ENCODE measurements at places on chromosomes 7 and 10.

DNA sequence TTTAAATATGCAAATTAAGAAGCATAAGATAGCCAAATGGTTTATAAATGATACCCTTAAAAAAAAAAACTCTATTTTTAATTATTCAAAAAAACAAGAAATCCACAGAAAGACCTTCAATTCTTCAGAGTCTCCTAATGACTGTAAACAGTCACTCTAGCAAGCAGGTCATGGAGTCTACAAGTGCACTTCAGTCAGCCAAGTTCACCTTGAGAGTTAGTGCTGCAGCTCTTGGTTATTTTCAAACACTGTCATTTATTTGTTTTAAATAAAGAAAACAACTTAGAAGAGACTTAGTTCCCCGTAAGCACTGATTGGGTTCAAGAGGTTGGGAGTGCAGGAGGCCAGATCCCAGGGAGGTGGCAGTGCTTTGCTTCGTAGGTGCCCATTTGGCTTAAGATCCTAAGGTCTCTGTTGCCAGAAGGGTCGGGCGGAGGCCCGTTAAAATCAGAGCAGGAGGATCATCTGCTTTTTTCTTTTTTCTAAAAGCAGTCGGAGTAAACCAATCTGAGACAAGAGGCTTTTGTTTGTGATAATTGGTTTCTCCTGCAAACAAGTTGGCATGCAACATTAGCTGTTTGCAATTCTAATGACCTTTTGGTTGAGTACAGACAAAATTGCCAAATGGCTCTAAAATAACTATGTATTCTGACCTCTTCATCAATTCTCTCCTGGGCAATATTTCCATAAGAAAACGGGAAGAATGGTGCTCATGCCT, 86.4 kb upstream of the ELMO1 start:
- no peak for DNase-seq

- DNase-seq = no peak
Observed at GRCh38 chr10:31744025-31744424, 184.6 kb downstream of the ARHGAP12 start.

- DNase-seq = no peak
Observed at GRCh38 chr10:1184541-1185430, 128.6 kb downstream of the WDR37 start.

DNA sequence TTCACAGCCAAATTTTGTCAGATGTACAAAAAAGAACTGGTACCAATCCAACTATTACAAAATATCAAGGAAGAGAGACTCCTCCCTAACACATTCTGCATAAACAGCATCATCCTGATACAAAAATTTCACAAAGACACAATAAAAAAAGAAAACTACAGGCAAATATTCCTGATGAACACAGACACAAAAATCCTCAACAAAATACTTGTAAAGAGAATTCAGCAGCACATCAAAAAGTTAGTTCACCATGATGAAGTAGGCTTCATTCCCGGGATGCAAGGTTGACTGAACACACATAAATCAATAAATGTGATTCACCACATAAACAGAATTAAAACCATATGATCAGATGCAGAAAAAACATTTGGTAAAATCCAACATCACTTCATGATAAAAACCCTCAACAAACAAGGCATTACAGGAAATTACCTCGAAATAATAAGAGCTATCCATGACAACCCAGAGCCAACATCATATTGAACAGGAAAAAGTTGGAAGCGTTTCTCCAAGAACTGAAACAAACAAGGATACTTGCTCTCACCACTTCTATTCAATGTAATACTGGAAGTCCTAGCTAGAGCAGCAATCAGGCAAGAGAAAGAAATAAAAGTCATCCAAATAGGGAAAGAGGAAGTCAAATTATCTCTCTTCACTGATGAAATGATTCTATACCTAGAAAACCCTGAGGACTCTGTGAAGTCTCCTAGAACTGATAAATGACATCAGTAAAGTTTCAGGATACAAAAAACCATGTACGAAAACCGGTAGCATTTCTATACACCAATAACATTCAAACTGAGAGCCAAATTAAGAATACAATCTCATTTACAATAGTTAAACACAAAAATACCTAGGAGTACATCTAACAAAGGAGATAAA, 223.1 kb downstream of the REEP3 start:
- DNase-seq = no peak

DNA sequence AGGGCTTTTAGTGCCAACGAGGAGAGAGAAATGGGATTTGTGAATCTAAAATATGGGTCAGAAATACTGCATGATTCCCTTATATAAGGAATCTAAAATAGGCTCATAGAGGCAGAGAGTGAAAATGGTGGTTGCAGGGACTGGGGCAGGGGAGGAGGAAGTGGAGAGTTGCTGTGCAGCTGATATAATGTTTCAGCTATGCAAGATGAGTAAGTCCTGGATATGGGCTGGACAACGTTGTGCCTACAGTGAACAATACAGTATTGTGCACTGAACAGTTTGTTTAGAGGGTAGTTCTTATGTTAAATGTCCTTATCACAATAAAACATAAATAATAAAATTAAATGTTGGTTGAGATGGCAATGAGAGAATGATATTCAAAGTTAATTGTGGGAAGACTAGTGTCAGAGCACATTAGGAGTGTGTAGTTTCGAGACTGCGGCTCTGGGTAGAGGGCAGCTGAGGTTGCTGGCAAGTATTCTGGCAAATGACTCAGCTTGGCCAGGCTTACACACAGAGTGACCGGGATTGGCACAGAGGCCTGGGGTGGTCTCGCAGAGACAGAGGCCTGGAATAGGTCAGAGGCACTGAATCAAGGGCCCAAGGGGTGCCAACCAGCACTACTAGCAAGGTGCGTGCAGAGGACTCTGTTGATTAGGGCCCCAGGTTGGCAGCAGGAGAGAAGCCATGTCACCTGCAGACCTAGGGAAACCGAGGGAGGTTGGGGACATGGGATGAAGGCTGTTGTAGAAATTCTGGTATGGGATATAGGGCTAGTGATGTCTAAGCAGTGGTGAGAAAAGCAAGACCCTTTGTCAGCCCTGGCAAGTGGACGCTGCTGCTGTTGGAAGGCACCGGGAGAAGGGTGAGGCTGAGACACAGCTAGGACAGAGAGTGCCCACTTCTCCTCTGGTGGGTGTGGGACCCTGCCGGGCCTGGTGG, 2.8 kb upstream of the DEPP1 start:
- DNase-seq = no peak

- no peak for DNase-seq
Observed at GRCh38 chr7:32559480-32559879, 64.2 kb downstream of the AVL9 start.

DNA sequence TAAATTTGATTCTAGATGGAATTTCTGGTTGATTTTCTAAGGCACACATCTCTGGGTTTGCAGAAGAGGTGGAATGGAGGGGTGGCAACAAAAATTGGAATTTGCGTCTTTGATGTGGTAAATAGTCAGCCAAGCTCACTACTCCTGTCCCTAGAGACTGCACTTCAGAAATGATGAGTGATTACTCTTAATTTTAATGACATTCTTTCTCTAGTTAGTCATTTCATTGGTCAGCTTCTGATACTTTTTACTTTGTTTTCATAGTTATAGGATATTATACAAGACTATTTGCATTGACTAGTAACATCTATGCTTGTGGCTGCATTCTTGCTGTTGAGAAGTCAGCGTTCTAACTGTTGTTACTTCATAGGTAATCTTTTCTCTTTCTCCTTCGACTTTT, 658.3 kb downstream of the SUGCT start:
- DNase-seq = no peak

GRCh38 chr10:117805139-117805538, 241.6 kb downstream of the RAB11FIP2 start:
- DNase-seq = no peak

- no peak for DNase-seq
Observed at GRCh38 chr7:21767300-21767900, 178.3 kb downstream of the CDCA7L start.

DNA sequence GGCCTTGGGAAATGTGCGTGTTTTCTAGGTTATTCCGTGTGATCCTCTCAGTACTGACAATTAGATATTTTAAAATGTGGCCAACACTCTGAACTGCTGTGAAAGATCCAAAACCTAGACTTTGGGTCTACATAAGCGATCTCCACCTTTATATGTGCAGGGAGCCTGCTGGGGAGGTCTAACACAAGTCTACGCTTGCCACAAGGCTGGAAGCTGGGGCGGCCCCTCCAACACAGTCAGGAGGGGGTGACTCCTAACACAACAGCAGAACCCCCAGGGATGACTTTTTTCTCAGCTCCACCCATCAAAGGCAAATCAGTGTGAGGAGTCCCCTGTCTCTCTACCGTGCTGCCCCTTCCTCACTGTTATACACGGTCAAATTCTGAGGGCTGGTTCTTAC, 202.6 kb downstream of the COBL start:
- no peak for DNase-seq

DNA sequence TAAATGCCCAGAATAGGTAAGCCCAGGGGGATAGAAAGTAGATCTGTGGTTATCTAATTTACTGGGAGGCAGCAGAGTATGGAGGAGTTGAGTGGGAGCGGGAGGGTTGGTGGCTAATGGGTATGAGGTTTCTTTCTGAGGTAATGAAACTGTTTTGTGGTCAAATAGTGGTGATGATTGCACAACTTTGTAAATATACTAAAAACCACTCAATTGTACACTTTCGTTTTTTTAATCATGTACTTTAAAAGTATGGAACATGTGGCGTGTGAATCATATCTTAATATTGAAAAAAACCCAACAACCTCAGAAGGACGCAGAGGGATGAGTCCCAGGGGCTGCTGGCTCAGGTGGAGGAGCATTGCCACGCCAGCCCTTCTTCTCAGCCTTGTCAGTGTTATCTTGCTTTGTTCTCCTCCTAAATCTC, 118.1 kb downstream of the WDR11 start:
- DNase-seq = no peak

DNA sequence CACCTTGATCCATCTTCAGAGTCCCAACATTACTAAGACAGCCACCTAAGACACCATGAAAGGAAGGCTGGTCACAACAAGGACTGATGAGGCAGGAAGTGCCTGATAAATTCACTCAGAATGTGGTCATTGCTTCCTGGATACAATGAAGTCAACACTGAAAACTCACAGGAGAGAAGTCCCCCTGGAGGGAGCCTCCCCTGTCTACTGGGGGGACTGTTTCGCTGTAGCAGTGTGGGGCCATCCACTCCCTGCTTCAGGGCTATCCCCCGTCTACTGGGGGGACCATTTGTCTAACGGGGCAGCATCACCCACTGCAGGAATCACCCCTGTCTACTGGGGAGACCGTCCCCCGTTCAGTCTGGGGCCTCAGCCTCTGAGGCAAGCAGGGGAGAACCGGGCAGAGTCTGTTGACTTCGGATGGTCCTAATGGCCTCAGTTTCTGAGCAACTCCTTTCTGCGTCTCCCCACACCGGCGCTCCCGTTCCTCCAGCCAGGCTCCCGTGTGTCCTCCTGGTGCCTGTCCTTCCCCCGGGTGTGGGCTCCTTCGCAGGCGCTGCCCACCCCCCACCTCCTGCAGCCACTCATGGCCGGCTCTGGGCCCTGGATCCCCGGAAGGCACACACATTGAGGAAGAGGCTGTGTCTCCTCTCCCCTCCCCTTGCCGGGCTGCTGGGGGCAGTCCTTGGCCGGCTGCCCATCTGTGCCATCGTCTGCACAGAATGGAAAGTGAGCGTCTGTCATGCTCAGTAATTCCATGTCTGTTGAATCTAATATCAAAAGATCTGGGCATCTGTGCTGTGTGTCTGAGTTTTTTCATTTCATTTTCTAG, 59.9 kb upstream of the DNAJB6 start:
- no peak for DNase-seq

DNA sequence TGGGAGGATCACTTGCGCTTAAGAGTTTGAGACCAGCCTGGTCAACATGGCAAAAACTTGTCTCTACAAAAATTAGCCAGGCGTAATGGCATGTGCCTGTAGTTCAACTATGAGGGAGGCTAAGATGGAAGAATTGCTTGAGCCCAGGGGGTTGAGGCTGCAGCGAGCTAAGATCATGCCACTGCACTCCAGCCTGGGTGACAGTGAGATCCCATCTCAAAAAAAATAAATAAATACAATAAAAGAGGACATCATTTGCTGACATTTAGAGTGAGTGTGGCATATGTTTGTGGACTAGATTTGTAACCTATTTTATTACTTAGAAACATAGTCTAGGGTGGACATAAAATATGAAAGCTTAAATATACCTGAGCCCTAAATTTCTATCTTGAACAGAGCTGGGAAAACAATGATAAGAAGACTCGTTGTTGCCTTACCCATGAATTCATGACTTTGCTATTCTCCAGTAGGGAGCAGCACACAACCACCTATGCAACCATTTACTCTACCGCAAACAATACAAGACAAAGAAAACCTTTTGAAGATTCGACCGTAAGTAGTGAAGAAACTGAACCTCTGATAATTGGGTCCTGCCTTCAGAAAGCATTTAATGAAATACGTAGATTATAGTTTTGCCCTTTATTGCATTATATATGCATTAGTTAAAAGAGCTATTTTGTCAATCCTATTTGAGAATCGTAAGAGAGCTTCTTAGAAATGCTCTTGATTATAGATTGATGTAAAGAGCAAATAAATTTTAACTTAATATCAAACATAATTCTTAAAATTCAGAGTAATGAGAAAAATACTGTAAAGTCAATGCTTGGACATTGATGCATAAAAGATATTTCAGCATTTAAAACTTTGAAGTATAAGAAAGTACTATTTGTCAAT, 83.5 kb downstream of the GNAT3 start:
- DNase-seq = no peak

DNA sequence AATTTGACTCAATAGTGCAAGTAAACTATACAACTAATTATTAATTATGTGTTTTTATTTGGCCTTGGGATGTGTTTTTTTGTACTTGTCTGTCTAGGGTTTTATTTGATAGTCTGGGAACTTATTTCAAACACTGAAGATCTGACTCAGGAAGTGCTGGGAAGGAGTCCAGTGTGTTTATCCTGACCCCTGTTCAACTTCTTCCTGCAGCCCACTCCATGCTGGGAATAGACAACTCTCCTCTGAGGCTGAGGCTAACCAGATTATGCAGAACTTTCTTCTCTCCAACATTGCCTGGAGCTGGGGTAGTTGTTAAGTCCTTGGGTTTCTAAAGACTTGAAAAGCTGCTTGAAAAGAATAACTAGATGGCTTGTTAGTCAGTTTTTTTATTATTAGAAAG, 6.9 kb downstream of the CISD1 start:
- no peak for DNase-seq

- no peak for DNase-seq
Observed at GRCh38 chr10:30751678-30752331, 122.3 kb upstream of the LYZL2 start.

DNA sequence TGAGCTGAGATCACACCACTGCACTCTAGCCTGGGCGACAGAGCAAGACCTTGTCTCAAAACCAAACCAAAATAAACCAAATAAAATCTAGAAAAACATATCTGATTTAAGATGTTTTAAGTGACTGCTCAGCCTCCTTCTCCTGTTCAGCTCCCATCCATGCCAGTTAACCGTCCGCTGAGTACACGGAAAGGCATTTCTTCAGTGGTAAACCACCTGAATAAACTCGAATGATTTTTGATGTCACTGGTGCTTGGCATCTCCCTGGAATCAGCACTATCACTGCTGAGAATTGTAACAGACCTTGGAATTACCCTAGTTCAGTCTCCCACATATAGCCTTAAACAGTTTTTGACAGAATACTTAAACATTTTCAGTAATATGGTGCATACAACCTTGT, 24.1 kb upstream of the NRCAM start:
- DNase-seq = no peak
